T-helper 17 cell (primary cell): ENCODE measurements at places on chromosomes 3 and 15.

- no peak for DNase-seq
These were observed 266.0 kb downstream of the VPS13C start for GRCh38 chr15:61794276-61794675.

- DNase-seq = no peak
These were observed 170.8 kb upstream of the LINGO1 start for GRCh38 chr15:77803487-77803886.

DNA sequence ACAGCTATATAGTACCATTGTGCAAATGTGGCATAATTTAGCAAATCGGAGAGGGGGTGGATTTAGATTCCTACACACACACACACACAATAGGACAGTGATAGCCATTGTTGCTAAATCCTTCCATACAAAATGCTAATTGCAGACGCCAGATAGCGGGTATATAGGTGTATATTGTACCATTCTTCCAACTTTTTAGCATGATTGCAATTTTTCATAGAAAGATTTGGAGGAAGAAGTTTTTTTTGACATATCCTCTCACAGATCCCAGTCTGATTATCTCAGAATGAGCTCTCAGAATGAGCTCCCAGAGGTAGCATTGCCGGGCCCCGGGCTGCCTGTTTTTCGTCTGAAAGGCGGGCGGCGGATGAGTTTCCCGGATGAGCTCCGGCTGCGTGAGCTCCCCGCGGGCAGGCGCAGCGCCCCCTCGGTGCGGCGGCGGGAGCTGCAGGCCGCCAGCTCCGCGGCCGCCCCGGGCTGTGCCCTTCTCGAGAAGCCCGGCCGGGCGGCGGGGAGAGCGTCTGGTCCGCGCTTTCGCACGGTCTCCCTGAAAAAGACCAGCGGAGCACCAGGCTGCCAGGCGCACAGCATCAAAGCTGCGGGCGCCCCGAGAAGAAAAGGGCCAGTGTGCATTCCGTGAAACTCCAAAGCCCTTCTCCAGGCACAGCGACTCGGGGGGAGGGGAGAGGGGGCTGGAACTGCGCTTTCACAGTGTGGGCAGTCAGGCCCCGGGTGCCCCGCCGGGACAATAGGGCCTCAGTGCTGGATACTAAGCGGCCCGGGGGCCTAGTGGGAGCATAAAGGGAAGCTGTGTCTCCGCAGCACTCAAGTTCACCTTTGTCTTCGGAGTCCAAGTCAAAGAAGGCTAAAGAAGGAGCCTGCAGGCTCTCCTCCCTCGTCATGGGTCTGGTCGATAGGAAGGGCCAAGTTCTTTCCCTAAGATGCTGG is 12.0 kb upstream of the SHC4 start:
- peak; percentile 65 for DNase-seq

DNA sequence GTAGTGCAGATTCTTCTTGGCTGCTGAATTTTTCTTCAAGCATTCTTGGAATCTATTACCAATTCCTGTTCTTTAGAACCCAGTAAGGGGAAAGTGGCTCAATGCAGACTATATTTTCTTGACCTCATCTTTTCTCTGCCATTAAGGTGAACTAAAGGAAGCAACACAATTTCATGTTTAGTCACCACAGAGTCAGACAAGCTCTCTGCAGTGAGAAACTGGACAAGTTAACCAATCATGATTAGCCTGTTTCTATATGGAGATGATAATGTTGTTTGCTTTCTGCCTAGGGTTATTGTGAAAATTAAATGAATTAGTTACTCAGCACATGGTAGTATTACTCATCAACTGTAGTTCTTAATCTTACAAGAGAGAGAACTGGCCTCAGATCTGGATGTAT is 1075.1 kb downstream of the AGBL1 start:
- DNase-seq = no peak

GRCh38 chr3:136893848-136894443 is 31.9 kb downstream of the NCK1 start:
- DNase-seq = no peak

DNA sequence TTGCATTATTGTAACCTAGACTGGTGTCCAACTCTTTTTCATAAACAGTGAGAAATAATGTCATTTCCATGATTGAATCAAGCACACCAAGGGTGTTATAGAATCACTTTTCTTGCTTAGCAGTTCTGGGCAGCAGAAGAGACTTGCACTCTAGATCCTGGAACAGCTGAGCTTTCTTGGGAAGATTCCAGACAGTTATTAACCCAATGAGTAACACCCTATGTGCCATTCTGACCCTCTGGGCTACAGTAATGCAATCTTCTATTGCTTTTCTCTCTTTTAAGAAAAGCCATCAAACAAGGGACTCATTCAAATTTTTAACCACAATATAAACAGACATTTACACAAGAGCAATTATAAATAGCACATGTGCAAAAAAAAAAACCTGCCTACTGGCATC is 39.3 kb upstream of the USP3 start:
- DNase-seq = no peak

DNA sequence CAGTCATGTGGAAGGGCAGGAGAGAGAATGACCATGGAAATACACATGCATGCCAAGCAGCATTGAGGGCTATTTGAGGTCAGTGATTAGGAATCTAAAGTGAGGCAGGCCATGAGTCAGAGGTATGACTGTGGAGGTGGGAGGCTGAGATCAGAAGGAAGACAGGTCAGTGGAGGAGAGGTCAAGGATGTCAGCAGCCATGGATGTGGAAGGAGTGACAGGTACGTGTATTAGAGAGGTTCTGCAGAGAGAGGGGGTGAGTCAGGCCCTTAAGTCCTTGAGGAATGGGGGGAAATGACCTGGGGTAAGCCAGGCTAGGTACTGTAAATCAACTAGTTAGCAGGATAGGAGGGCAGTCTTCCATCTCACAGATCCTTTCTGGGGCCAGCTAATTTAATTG is 166.6 kb downstream of the ANO10 start:
- DNase-seq = no peak

GRCh38 chr3:149003653-149004305 is 12.4 kb downstream of the GYG1 start:
- no peak for DNase-seq

GRCh38 chr3:32424581-32425250 is 33.1 kb downstream of the CMTM7 start:
- DNase-seq = no peak

DNA sequence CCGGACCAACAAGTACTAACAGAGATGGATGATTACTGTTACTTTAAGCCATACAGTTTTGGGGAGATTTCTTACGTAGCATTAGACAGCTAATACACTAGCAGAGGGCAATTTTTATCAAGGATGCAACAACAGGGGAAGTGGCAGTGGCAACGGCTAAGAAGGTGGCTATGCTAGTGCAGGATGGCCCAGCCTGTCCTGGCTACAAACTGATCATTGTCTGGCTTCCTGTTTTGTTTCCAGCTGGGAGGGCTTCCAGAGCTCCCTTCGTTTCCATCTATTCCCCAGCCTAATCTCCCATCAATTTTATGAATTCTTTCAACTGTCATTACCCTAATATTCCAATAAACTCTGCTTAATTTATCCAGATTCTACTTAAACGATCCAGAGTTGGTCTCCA is 16.0 kb upstream of the PLA2G4F start:
- no peak for DNase-seq

- DNase-seq = no peak
These were observed 22.6 kb downstream of the WHAMM start for GRCh38 chr15:82831894-82832600.

DNA sequence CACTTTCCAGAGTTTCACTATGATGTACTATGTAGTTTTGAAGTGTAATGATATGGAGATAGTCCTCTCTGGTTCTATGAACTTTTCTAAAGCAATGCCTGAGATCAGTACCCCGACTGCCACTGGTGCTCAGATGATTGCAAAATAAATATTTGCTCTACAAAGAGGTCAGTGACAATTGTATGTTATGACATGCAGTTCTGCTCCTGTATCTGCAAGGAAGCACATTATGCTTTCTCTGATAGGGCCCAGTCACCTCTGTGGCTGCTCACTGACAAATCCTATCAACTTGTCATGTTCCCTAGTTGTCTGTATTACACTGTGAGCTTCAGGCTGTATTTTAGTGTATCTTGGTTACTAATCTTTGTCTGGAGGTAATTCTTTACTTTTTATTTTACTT is 362.6 kb downstream of the ROBO1 start:
- DNase-seq = no peak

DNA sequence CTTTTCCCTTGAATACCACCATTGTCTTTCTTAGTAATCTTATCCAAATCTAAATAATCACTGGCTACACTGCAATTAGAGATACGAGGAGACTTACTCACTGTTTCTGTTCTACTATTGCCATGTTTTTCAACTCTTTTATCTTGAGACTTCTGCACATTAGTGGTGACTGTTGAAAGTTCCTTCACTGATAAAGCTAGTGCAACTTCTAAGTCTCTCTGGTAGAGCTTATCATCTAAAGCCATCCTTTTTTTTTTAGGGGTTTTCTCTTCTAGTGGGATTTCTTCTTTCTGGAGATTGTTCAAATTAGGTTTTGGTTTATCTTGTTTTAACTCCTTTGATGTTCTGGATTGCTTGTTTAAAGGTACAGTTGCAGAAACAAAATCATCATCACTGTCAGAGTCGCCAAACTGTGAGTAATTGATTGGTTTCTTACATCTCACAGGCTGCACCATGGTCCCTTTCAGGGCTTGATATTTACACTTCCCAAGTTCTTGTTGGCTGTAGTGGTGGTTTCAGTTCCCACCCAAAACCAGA is 37.7 kb downstream of the NCK1 start:
- DNase-seq = no peak
